ENCODE measurements at places on chromosomes 11 and 22.

DNA sequence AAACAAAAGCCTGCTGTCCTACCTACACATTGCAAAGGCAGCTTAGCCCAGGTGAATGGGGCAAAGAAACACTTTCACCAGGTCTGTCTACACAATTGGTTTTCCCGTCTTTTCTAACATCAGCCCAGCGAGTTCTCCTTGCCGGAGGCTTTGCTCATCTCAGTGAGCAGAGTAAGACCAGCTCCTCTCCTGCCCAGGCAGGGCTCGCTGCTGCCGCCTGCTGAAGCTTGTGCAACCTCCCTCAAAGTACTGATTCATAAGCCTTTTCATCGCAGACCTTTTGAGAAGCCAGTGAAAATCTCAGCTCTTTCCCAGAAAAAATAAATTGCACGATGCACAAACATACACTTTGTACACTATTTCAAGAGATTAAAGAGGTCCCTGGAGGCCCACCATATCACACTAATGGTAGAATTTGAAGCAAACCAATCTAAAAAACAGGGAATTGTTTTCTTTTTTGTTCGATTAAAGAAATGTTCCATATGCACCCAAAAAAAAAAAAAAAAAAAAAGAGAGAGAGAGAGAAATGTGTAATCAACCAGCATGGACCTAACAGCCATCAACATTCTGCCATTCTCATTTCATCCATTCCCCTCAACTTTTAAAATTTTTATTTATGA lies 328.1 kb upstream of the MPPED2 start:
- no peak for DNase-seq

- DNase-seq: no peak
Observed at GRCh38 chr11:67372993-67373647, at the start of gene CLCF1. Gene CLCF1, minus strand, starts transcription at chr11:67373598. Its CDS starts 59 bp downstream, at chr11:67373539.

- DNase-seq: no peak
Observed at GRCh38 chr11:117925198-117925925, 3.8 kb downstream of the TMPRSS13 start.

GRCh38 chr11:4643076-4643475 lies 706 bp upstream of the OR51E1 start:
- DNase-seq: no peak

GRCh38 chr11:116927163-116927974 lies 89.9 kb upstream of the APOA1 start:
- DNase-seq: no peak

GRCh38 chr22:30564761-30565119 lies 9.7 kb downstream of the GAL3ST1 start:
- no peak for DNase-seq

DNA sequence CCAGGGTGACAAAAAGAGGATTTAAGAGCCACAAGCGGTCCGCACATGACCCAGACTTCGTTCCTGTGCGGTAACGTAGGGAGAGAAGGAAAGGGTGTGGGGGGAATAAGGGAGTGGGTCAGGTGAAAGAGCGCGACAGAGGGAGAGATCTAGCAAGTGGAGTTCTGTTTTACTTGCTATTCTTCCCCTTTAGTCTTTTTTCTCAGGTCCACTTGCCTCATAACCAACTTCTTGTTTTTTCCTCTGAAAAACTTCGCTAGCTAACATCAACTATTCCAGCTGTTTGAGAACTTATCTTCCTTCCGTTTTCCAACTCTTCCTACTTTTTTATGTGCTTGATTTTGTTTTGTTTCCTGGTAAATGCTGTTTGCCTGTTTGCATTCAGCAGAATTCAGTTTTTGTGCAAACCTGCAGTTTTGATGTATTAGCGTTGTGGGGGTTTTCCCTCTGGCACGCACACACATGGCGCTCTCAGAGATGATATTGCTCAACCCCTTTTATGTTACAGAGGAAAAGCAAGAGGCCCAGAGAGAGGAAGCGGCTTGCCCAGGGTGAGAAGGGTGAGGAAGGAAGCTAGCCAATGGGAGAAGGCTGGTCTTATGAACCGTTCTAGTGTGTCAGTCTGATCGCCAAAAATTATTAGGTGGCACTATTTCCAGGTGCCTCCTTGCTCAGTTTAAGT lies 592 bp upstream of the CTSC start:
- peak; percentile 6 for DNase-seq

DNA sequence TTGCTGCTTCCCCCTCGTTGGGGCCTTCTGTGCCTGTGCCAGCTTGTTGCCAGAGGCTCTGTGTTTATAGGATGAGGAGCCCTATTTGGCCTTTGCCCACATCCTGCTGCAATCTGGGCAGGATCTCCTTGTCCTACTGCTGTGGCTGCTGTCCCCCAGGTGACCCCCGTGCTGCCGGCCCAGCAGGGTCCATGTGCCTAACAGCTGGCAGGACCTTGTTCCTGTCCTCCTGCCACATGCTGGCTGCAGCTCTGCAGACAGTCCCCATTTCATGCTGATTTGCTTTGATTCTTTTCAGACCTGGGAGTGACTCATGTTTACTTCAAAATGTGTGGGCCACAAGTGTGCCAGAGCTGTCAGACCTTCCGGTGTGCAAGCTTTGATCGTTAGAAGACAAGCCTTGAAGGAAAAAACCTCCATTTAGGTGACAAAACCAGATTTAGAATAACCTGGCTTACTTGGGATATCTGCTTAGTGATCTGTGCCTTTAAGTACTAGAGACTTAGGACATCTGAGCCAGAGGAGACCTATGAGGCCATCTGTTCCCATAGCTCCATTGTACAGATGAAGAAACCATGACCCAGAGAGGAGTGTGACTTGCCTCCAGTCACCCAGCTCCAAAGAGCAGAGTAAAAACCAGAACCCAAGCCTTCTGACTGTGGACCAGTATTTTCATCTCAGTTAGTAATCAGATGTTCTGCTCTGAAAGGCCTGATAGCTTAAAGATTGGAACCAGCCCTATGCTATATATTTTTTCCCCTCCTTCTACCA lies 11.1 kb downstream of the NAV2 start:
- no peak for DNase-seq

GRCh38 chr11:125167954-125168835 lies 3.6 kb downstream of the PKNOX2 start:
- no peak for DNase-seq

GRCh38 chr11:60887556-60887955 lies 18.8 kb downstream of the PRPF19 start:
- DNase-seq: no peak

GRCh38 chr11:130515829-130516553 lies 67.5 kb downstream of the ADAMTS15 start:
- DNase-seq: no peak

GRCh38 chr11:64856382-64857227 lies 12.2 kb upstream of the CDC42BPG start:
- no peak for DNase-seq

DNA sequence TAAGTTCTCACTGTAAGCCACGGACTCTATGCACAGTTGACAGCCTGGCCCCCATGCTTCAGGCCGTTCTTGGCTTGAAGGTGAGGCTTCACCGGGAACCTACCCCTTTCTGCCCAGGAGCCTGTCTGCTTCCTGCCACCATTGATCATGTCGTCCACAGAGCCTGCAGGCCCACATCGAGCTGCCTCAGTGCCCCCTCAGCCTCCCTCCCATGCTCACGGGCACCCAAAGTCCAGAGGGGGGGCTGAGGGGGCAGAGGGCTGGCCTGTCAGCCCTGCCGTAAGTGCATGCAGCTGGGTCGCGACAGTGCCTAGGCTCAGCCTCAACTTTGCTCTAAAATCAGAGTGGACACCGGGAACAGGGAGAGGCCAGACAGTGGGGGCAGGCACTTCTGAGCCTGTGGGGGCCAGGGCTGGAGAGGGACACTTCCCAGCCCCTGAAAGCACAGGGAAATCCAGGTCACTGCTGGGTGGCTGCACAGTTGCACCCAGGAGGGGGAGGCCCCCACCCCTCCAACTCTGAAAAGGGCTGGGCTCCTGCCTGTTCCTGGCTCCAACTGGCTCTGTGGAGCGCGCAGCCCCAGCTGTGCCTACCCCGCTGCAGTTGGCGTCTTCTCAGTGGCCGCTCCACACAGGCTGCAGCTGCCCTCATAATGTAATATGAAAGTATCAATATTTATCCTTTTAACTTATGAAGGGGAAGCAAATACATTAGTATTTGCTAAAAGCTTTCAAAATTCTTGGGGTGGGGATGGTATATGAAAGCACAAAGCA lies 598.6 kb downstream of the DLG2 start:
- no peak for DNase-seq

DNA sequence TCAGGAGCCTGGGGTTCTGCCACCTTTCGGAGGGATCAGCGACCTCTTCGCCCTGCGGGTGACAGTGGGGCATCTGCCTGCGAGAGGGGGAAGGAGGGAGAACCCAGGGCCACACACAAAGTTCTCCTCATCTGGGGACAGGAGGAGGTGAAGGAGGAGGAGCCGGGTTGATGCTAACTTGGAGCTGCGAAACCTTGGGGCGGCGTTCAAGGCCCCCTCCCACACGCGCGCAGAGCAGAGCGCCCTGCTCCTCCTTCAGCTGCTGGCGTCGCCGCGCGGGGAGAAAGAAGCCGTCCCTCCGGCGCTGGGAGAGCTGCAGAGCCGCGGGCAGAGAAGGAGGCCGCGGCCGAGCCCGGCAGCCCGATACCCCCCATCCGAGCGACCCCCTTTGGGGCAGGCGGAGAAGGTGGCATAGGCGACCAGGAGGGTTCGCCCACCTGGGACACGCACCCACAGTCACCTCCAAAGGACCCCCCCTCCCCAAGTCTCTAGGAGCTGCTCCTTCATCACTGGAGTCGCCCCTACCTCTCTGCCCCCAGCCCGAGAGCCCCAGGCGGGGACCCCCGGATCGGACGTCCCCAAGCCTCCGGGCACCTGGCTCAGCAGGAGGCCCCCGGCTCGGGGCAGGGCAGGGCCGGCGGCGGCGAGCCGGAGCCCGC lies at the start of gene RASD2:
RASD2 (plus strand) TSS at position 237 of the 659 bp plus-strand sequence. CDS start 5,979 bp downstream, outside the sequence.
- DNase-seq: peak; percentile 9

GRCh38 chr22:19730655-19731360 lies 7.5 kb downstream of the GP1BB start:
- peak; percentile 82 for DNase-seq

GRCh38 chr22:43078522-43078921 lies 10.7 kb downstream of the TTLL1 start:
- no peak for DNase-seq

GRCh38 chr22:35443338-35443737 lies 43.4 kb downstream of the MCM5 start:
- DNase-seq: no peak

DNA sequence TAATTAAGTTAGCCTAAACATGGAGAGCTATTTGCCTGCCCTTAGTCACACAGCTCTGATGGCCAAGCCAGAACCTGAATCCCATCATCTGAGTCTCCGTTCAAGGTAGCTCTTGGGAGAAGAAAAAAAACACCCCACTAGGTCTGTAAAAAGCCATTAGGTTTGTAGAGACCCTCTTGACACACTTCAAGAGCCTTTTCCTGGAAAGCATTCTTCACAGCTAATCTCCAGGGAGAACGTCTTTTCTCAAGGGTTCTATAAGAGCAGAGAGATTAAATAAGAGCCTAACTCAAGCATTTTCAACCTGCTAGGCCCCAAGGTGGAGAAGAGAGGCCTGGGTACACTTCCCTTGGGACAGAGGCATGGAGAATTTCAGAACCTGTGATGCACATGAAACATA lies 61.6 kb upstream of the NAV2 start:
- DNase-seq: no peak

DNA sequence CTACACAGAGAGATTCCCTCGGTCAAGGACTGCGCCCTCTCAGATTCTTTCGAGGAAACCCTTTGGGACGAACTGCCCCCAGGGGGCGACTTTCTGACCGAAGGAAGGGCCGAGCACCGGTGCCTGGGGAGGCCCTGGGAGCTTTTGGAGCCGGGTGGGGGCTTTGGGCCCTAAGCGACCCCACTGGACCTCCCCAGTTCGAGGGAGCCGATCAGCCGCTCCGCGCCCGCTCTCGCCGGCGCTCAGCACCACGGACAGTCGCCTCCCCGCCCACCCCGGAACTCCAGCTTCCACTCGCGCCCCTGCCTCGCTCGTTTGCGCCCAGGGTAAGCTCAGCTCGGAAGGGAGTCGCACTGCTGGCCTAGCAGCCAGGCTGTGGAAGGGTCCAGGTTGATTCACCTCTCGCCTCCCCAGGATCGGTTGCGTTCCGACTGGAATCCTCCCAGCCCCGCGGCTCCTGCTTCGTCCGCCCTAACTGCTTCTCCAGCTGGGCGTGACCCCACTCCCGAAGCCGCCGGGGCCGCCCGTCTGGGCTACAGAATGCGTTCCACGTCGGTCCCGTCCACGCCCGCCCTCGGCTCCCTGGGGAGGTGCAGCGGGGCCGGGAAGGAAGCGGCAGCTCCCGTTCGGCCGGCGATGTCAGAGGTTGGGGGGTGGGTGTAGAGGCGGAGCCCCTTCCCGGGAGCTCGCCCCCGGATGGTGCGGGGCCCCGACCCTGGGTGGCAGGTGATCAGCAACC lies 428 bp downstream of the SCN3B start:
- DNase-seq: no peak

DNA sequence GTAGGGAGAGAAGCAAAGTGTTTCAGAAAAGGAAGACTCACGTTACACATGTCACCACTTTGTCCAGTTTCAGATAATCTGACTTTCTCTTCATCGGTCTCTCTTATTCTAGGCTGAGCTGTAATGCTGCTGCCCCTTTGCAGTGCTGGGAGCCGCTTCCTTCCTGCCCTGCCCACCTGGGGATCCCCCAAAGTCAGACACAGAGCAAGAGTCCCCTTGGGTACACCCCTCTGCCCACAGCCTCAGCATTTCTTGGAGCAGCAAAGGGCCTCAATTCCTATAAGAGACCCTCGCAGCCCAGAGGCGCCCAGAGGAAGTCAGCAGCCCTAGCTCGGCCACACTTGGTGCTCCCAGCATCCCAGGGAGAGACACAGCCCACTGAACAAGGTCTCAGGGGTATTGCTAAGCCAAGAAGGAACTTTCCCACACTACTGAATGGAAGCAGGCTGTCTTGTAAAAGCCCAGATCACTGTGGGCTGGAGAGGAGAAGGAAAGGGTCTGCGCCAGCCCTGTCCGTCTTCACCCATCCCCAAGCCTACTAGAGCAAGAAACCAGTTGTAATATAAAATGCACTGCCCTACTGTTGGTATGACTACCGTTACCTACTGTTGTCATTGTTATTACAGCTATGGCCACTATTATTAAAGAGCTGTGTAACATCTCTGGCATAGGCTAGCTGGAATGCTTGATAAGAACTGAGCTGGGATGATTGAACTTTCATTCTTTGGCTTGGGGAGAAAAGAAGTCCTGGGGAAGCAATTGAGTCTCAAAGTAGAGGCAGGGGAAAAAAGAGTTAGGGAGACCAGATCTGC lies 31.2 kb upstream of the SMIM35 start:
- DNase-seq: no peak
